ENCODE measurements at places on chromosomes 5 and 9.

DNA sequence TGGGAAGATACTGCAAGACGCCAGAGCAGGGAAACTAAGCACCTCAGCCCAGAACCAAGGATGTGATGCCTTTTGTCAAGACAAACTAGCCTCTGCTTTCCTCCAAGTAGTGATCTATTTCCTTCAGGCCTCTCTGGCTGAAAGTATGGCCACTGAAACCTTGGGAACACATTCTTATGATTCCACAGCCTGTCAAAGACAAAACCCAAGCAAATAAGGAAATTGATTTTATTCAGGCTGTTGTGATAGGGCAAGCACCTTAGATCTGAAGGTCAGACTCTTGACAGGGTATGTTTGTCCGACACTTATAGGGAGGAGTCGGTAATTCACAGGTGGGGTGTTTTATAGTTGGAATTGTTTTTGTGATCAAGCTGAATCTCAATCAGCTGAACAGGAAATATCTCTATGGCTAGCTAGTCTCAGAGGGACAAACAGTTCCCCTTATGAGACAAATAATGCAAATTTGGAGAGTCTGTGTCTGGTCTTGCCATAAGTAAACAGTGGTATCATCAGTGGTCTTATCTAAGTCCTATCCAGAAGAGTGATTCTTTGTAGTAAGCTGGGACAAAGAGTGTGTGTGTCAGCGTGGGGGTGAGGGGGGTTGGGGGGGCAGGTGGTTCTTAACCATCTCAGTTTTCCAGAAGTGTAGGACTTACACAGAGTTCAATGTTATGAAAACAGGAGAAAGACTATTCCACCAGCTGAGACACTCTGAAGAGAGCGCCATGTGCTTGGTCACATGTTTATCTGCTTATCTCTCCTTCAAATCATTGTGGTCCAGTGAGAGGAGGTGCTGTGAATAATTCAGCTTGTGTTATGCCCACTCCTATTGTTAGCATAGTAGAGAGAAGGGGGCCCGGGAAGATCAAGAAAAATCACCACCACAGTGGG is 6.7 kb upstream of the ZCCHC10 start:
- no peak for DNase-seq

DNA sequence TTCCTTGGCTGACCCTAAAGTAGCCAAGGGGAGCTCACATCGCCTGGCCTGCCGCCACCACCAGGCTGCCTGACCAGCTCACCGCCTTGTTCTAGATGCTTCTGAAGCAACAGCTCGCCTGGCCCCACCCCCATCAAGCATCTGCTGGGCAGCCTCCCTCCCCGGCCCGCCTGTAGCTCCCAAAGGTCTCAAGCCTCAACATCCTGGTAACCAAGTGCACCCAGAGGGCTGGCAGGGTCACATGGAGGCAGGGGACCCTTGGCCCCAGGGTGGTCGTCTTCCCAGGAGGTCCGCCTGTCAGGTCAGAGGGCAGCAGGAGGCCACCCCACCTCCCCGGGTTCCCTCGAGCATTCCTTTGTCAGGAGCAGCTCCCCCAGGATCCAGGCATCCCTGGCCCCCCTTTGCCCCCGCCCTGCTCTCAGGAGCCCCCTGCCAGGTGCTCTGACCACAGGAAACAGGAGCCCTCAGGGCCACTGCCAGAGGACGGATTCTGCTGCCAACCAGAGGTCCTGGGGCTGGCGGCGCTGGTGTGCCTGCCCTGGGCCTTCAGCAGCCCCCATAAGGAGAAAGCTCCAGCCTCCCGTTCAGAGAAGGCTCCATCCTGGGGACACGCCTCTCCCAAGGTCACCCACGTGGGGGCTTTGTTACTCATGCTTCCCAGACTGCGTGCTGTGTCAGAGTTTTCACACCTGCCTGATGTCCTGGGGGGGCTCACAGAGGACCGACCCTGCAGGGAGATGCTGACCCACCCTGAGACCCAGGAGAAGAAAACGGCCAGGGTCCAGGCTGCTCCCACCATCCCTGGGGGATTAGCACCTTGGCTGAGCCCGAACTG is 3.5 kb upstream of the LRRC14B start:
- no peak for DNase-seq

GRCh38 chr5:53199882-53200281 is 90.3 kb upstream of the MOCS2 start:
- no peak for DNase-seq

DNA sequence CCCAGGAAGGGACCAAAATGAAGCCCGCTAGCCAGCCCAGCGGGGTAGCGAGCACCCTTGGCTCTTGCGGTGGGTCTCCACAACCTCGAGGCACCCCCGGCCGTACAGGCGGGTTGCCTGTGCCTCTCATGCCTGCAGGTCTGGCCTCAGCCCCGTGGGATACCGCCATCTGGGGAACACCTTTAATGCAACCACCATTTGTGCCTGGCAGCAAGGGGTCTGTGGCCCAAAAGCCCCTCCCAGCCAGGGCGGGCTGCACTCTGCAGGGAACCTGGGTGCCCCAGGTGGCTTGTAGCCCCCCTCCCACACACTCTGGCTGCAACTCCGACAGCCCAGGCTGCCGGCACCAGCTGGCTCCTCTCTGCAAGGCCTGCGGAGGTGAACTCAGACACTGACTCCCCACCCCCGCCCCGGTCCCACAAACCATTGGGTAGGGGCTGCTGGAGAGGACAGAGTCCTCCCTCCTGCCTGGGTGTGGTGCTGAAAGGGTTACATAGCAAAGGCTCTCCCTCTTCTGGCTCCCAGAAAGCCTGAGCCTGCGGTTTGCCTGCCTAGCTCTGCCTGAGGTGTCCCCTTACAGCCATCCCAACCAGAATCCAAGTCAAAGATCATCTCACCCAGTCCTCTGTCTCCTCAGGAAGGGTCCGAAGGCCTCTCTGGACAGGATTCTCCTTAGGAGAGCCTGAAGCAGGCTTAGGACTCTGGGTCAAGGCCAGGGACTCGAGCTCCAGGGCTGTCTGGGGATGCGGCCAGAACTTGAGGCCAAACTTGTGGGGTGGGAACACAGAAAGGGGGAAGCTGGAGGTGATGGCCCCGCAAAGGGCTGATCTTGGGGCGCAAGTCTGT is 109.4 kb downstream of the PSD2 start:
- DNase-seq, result no peak

DNA sequence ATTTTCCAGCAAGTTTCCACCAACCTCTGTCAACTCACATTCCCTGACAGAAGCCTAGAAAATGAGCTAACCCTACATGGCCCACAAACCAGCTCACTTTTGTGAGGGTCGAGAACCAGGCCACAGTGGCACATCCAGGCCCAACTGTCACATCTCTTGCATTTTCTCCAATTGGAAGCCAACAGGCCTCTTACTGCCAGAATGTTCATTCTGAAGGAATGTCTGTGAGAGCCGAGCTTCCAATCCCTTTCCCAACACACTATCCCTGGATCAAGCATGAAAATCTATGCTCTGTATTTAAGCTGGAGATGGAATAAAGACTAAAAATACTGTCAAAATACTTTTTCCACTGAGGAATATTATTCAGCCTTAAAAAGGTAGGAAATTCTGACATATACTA is 20.0 kb downstream of the MARCHF3 start:
- DNase-seq, result no peak

DNA sequence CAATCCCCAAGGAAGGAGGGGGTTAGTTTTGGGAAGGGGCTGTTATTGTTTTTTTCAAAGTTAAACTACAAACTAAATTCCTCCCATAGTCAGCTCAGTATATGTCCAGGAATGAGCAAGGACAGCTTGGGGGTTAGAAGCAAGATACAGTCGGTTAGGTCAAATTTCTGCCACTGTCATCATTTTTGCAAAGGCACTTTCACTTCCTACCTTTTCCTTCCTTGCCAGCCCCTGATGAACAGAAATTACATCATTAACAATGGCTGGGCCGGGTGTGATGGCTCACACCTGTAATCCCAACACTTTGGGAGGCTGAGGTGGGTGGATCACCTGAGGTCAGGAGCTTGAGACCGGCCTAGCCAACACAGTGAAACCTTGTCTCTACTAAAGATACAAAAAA is 51.5 kb upstream of the HRH2 start:
- DNase-seq, result no peak

DNA sequence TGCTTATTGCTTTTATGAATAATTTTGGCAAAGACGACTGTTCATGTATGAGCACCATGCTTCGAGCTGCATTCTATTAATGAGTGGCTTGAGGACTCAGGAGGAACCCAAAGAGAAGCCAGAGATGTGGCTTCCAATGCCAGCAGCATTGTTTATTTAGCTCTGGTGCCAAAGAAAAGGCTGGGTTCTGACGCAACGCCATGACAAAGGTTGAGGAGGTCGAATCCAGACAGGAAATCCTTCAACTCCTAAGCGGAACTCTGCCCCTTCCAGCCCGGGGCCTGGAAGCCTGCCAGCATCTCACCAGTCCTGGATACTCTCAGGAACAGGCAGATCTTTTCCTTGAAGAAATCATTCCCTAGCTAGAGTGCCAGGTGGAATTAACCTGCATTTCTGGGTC is 104.4 kb downstream of the ARHGAP26 start:
- no peak for DNase-seq

DNA sequence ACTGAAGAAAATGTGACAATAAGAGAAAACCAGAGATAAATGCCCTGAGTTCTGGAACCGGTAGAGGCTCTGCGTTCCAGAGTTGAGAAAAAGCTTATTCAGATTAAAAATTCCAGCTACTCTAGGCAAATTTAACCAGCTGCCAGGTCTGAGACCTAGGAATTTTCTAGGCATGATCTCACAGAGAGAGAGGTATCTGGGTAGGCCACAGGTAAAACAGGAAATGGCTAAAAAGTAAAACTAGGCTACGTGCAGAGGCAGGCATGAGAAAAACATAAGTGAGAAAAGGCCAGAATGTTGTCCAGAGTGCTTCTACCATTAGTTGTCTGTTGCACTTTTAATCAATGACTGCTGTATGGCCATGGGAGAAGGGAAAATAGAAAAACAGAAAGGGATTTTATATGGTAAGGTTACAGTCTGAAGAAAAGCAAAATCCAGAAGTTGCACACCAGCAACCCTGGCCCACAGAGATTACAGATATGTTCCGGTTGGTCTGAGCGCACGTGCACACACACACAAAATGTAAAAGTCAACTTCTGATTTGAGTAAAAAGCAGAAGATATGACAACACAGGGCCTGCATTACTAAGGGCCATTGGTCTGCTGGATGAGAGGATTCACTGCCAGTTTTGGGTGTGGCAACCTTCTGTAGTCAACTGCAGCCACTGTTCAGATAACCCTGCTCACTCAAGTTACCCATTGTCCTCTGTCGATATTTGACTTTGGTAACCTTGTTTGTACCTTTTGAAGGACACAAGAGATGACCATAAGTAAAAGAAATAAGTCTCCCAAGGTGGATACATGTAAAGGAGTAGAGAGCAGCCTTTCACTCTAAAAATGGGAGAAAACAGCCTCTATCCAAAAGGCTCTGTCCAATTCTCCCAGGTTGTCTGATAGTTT is 266.0 kb downstream of the DTWD2 start:
- DNase-seq, result no peak

DNA sequence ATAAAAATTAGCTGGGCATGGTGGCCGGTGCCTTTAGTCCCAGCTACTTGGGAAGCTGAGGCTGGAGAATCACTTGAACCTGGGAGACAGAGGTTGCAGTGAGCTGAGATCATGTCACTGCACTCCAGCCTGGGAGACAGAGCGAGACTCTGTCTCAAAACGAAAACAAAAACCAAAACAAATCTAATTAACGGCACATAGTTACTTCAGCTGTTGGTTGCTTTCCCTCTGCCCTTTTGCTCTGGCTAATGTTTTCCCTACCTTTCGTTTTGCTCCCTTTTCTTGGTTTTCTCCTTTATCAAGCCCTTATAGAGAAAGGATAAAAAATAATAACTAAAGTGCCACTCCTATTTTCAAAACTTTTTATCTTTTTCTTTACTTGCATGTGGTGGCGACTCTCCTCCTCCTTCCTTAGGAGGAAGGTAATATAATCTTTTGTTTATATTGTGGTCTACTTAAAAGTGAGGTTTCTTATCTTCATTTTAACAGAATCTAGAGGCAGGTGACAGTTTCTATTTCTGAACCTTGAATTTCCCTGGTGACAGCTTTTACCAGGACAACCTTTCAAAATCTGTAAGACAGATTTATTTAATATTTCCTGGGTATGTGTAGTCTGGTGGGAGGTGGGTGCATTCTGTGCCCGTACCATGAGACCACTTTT is 125.4 kb downstream of the ARHGEF28 start:
- DNase-seq, result no peak

DNA sequence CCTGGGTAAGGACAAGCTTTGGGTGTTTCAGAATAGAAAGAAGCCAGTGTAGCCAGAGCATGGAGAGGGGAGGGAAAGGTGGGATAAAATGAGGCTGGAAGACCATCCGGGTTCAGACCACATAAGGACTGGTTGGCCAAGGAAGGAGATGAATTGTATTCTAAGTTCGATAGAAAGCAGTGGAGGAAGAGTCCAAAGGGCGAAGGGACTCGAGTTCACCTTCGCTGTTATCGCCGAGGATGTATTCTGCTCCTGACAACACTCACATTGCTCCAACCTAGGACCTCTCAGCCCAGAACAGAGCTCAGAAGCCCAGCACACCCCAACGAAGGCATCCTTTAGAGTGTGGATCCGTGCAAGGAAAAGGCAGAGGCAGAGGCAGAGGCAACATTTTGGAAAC is 133.1 kb upstream of the EPB41L4A start:
- DNase-seq, result no peak

GRCh38 chr9:84310883-84311282 is 29.7 kb downstream of the SLC28A3 start:
- DNase-seq, result no peak

DNA sequence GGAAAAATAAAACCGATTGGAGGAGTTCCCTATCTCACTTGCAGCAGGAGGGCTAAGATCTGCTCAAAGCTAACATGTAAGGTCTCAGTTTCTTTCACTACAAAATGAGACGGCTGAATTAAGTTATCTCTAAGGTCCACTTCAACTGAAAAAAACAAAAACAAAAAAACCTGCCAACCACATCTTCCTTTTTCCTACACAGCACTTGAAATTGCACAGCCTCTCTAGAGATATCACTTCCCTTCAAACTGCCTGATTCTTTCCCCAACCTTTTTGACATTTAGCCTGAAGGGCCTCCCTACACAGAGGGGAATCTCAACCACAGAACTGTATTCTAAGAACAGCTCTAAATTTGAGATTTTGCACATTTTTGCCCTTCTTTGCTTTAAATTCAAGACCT is 227.9 kb upstream of the TARS1 start:
- no peak for DNase-seq

- DNase-seq, result no peak
Measured at GRCh38 chr9:28853477-28853876, 1280.2 kb upstream of the C9orf72 start.

GRCh38 chr9:7209016-7209715 is 451.4 kb downstream of the KDM4C start:
- DNase-seq, result no peak

DNA sequence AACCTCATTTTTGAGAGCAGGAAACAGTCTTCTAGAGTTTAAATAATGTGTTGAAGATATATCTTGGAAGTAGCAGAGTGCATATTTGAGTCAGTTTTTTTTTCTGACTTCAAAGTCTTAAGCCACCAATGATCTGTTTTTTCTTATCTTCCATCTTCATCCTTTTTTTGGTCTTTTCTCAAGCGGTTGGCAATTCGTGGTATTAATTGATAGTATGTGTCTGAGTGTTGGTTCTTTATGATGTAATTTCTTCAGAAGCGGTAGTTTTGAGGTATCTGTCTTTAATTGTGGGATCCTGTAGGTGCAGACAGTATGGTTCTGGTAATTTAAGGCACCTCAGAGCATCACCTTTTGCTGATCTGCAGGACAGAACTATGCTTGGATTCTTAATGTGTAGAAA is 3.9 kb downstream of the CSNK1G3 start:
- no peak for DNase-seq

GRCh38 chr9:113952676-113953075 is 76.6 kb downstream of the ZNF618 start:
- DNase-seq, result no peak

- no peak for DNase-seq
Measured at GRCh38 chr9:124599121-124599795, 92.1 kb upstream of the NR5A1 start.
